Stimulated activated CD4-positive, alpha-beta T cell treated with anti-CD3 and anti-CD28 coated beads, Interleukin-2, amount 100 ng/mL, for 24 hours (primary cell): ENCODE measurements at places on chromosomes 12 and 14.

DNA sequence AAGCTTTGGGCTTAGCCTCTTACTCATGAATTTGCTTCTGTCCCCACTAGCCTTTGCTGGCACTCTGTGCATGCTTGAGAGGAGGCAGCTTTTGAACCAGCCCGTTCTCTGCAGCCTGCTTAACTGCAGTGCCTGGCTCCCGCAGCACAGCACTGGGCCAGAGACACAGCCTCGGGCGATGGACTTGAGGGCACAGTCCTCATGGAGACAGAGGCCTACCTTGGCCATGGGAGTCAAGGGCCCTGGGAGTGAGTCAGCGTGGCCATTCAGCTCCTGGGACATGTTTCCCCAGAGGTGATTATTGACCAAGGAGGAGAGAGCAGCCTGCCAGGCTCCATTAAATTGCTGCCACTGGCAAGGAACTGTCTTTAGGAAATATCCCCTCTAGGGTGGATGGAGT lies 93.5 kb downstream of the SMOC1 start:
- no peak for DNase-seq

GRCh38 chr12:6086316-6086715 lies 38.2 kb downstream of the VWF start:
- DNase-seq = no peak

- no peak for DNase-seq
Observed at GRCh38 chr12:77995436-77996167, 164.9 kb downstream of the NAV3 start.

GRCh38 chr12:127144770-127145169 lies 1122.2 kb upstream of the TMEM132C start:
- no peak for DNase-seq

GRCh38 chr12:5511644-5512600 lies 80.0 kb downstream of the NTF3 start:
- DNase-seq = no peak

GRCh38 chr14:99072956-99073355 lies 199.0 kb downstream of the BCL11B start:
- no peak for DNase-seq

- DNase-seq = no peak
Observed at GRCh38 chr12:10101042-10101579, 2.3 kb upstream of the CLEC1A start.

- no peak for DNase-seq
Observed at GRCh38 chr14:91519239-91520036, 9.3 kb upstream of the PPP4R3A start.

DNA sequence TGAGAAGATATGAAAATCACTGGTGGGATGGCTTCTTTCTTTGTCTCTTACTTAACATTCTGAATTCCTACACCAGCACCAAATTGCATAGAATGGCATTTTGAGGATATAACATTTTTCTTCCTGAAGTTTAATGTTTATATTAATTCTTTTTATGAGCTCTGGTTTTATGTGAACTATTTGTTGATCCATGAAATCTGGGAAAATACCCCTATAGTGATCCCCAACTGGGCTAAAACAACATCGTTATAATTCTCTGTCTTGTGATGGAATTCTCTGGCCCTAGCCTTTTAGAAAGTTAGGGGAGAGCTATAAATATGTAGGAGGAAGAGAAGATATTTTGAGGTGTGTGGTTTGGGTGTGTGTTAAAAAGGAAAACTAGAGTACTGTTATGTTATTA lies 29.2 kb downstream of the PELI2 start:
- DNase-seq = no peak

DNA sequence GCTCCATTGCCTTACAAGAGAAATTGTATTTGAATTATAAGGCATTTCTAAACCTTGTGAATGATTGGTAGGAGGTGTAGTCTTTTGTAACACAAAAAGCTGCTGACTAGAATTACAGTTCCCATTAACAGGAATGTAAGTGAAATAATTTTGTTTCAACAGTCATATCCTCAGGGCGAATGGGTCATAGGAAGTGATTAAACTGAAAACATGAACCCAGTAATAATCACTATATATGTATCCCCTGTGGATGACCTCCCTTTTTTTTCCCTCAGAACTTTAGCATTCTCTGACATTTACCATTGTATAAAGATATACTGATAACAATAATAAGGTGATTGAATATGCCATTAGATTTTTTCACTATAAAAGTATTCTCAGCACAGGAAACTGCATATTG lies 312.3 kb downstream of the ATP23 start:
- no peak for DNase-seq

GRCh38 chr14:80996049-80996901 lies 40.9 kb downstream of the TSHR start:
- DNase-seq = peak; percentile 29

DNA sequence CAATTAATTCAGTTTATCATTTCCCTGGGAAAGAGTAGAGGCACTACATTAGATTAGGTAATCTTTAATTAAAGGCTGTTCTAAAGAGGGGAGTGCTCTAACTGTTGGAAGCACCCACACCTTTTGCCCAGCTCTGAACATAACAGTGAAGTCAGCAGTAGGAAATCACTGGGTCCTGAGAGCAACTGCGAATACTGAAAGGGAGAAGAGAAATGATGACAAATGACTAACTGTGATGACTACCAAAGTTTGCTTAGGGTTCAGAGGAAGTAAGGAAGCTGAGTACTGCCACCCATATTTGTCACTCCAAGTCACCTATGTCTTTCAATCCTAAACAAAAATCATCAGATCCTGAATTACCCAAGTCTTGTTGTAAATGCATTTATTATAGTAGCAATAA lies 140.6 kb downstream of the EPS8 start:
- DNase-seq = no peak

DNA sequence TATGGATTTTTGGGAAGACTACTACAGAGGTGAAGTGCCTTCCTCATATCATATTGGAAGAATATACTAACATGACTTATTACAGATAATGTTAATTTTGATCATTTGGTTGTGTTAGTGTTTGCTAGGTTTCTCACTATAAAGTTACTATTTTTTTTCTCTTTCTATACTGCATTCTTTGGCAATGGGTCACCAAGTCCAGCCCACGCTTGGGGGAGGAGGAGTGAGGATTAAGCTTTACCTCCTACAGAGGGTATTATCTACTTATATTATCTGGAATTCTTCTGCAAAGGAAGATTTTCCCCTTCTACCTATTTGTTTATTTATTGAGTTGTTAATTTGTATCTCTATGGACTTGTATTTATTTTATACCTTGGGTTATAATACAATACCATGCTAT lies 31.5 kb downstream of the SCN8A start:
- DNase-seq = no peak

DNA sequence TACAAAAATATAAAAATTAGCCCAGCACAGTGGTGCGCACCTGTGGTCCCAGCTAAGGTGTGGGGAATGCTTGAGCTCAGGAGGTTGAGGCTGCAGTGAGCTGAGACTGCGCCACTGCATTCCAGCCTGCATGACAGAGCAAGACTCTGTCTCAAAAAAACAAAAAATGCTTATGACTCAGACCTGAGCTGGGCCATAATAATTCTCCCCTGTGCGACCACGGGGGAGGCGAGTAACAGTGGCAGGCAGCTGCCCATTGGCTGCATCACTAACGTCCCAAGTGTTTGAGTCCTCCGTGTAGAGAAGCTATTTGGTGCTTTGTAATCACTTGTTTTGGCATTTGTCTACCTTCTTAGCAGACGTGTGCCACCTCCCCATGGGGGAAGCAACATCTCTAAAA lies 24.9 kb downstream of the PSMC1 start:
- DNase-seq = no peak

GRCh38 chr12:1820191-1820895 lies at the start of gene LRTM2:
Gene LRTM2 (plus strand): TSS chr12:1820565. CDS start chr12:1828149, 7,584 bp downstream.
- DNase-seq = no peak

- no peak for DNase-seq
Observed at GRCh38 chr12:41910578-41911320, 233.9 kb downstream of the GXYLT1 start.

DNA sequence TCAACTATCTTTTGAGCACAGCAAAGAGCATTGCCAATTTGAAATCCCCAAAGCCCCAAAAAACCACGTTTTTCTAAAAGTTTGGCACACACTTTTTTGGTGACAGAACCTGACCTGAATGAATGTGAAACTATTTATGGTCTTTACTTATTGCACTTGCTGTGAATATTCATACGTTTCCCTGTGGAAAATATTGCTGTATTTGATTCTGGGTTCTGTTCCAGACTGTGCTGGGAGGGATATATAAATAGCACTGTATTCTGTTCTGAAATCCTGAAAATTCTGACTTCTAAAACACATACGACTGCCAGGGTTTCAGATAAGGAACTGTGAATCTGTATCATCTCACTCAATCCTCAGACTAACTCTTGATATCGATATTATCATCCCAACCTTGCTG lies 35.1 kb downstream of the NR1H4 start:
- no peak for DNase-seq

DNA sequence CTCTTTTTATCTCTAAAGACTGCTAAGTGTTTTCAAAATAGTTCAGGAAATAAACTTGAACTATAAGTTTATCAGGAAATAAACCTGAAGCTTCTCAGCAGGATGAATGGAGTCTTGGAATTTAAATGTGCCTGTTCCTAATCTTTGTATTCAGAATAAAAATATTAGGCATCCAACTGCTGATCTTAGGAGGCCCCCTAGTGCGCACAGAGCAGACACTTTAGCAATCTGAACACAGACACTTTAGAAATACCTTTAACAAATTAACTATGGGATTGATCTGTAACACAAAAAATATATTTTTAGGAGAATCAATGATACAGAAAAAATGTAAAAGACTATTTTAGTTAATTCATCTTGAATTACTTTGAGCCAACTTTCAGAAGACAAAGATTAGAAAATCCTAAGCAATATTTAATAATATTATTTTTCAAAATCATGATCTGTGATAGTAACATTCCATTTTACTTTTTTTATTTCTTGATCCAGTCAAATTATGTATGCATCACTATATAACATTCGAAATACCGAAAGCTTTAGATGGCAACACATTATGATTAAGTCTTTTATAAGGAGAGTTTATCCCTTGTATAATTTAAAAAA lies 80.9 kb downstream of the SLC41A2 start:
- DNase-seq = peak; percentile 27
